Right renal pelvis (tissue), 4 donors: ENCODE measurements at places on chromosomes 5 and 9. TPM values are rescaled to one million over a fixed set of nuclear protein-coding genes. Genes with fewer than 3 reads are reported as not detected.

DNA sequence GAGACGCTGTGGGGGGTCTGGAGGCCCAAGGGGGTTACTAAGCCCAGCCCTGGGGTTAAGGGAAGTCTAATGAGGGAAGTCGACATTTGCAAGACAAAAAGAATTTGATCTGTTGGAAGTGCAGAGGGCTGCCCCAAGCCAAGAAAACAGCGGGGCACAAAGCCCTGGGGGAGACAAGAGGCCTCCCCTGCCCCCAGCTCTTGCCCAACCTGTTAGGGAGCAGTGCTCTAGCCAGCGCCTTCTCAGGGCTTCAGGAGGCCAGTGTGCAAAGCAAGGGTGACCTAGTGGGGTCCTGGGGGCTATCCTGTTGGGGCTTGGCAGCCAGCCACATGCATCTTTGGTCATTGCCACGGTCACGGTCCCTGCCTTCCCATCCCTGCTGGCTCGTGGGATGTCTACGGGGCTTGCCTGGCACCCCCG, 25.2 kb downstream of the GFI1B start:
- no peak for DNase-seq

GRCh38 chr5:130720355-130720754, 444.7 kb downstream of the HINT1 start:
- DNase-seq, result peak; percentile 38

DNA sequence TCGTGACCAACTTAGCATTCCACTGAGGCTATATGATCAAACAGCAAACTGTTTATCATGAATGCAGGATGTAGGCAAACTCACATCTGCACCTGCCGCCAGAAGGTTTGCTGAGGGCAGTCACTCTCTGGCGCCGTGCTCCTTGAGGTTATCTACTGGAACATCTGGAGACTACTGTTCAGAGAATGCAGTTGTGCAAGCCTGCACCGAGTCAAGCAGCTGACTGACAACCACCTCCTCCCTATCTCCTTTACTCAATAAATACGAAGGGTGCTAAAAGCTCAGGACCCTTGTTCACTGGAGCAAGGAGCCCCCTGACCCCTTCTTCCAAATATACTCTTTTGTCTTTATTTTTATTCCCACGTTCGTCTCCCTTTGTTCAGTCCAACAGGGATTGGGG, 27.1 kb downstream of the CCDC125 start:
- DNase-seq, result no peak

The UBE2R2 gene
- polyA plus RNA-seq, result 70.0 TPM

DNA sequence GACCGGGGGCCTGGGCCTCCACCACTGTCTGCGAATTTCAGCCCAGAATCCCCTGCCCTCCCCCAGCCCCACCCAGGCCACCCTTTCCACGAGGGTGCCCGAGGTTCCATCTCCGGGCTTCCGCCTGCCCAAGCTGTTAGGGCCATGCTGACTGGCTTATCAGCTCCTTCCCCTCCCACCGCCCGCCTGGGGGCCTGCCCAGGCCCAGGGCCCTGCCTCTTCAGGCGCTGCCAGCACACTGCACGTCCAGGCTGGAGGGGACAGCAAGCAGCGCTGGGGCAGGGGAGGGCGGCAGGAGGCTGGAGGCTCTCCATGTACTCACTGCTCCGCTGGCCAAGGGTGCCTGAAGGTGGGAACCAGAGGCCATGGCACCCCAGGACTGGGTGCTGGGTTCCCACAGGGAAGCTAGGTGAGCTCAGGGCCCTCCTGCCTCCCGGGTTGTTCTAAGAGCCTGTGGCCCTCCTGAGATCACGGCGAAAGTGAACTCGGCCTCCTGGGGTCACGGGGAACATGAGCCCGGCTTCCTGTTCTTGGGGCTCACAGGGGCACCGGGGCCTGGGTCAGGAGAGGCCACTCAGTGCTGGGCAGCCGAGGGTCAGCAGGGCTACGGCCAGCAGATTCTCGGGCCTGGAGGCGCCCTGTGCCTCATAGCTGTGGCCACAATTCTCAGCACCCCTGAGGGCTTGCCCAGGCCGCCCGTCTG, 57.7 kb upstream of the EGFL7 start:
- DNase-seq, result no peak

GRCh38 chr9:129281506-129282145, 103.6 kb upstream of the IER5L start:
- DNase-seq, result no peak

- no peak for DNase-seq
Observed at GRCh38 chr5:77437194-77437593, 54.9 kb downstream of the WDR41 start.

DNA sequence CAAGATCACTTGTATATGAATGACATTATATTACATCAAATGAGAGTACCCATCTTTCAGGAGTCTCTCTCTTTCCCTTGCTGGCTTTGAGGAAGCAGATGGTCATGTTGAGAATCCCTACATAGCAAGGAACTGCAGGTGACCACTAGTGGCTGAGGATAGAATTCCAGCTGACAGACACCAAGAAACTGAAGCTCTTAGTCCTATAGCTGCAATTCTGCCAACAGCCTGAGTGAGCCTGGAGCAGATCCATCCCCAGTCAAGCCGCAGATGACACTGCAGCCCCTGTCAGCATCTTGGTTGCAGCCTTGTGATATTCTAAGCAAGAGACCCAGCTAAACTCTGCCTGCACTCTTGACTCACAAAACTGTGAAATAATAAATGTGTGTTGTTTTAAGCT, 531.5 kb downstream of the CSNK1G3 start:
- no peak for DNase-seq

The MPDZ gene
- polyA plus RNA-seq, result 46.6 TPM

- no peak for DNase-seq
Observed at GRCh38 chr5:38753141-38753540, 92.7 kb upstream of the OSMR start.

The FAM221B gene
- polyA plus RNA-seq, result 0.10 TPM

DNA sequence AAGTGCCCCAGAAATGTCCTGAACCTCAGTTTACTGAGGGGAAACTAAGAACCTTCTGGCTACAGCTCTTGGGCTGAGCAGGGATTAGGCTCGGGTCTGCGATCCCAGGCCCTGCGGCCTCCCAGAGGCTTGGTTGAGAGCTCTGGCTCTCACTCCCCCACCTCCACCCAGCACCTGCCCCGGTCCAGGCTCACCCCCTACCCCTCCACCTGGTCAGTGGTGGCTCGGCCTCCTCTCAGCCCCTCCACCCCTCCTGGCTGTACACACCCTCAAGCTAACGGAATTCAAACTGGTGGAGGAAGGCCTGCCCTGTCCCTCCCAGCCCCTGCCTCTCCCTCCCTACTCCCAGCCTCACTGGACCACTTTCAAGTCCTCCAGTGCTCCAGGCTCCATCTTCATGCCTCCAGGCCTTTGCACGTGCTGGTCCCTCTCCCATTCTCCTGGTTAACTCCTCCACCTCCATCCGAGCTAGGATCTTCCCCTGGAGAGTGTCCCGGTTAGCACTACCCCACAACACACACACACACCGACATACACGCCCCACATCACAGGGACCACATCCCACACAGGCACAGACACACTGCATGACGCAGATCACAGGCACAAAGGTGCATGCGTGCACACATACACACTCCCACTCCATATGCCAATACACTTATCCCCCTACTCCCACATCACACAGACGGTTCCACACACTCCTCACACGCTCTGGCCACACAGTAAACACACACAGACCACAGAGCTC, 130.9 kb downstream of the C9orf50 start:
- no peak for DNase-seq

- DNase-seq, result no peak
Observed at GRCh38 chr9:137674307-137674975, 55.6 kb downstream of the EHMT1 start.

DNA sequence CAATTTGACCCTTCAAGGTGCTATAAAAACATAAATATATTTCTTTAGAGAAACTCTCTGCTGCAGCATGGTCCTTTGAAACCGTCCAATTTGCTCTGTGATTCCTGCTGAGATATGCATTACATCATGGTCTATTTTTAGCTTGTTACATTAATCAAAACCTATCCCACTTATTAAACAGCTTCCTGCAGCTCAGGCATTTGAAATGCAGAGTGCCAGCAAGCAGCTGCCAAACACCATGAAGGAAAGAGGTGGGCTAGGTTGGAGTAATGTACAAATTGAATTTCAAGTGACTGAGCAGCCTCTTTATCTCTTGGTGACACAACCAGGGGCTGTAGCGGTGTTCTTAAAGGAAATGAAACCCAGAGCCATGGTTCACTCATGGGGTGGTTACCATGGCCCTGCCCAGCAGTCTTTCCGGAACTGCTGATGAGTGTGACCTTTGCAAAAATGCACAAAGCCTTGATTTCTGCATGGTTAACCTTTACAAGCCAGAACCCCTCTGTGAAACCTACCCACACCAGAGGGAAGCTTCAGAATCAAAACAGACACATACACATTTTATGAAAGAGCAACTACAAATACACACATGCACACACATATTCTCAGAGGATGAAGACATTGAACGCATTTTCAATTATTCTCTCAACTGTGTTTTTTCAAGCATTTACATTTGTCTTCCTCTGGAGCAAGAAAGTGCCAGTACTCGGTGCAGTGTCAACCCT, 155.8 kb upstream of the ZNF608 start:
- no peak for DNase-seq

- no peak for DNase-seq
Observed at GRCh38 chr9:126450668-126451205, 124.1 kb downstream of the MVB12B start.

DNA sequence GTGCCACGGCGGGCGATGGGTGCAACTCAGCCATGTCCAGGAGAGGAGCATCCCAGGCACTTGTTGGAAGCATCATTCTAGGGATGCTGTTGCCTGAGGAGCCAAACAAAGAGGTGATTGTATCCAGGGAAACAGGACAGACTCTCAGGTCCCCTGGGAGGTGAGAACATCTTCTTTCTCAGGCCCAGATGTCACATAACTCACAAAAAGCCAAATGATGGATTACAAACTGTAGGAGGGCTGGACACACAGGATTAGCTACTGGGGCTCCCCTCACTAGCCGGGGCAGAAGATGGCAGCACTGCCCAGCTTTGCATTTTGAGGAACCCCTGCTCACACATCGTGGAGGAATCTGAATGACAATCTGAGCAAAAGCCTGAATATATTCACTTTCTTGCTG, 64.7 kb upstream of the NFIL3 start:
- no peak for DNase-seq

- no peak for DNase-seq
Observed at GRCh38 chr5:4630031-4630430, 510.1 kb upstream of the ADAMTS16 start.

DNA sequence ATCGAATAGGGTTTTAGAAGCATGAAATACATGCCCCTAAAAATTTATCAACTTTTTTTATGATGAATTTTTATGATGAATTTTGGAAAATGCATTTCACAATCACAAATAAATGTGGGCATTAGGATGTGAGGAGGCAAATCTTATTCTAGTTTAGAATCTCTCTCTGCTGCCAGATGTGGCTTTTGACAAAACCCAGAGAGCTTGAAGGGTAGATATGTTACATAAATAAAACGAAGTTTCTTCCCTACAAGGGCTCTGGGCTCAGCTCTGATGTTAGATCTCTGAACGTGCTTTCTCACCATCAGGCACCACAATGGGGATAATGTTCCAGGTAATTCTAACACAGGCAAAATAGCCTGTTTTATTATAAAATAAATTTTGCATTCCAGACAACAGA, 102.3 kb upstream of the ADAMTSL1 start:
- DNase-seq, result no peak

DNA sequence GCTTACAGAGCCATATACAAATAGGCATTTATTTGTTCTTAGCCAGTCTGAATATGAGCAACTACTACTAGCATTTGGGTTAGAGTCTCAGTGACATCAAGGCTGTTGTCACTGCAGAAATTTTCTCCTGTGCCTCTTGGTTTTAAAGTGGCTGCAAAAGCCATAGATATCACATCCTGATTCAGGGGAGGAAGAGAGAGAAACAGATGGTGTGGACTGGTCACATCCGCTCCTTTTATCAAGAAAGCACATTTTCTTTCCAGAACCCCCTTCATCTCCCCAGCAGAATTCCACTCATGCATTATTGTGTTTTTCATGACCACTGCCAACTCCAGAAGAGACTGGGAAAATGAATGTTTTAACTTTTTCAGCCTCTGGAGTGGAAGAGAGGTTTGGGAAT, 69.8 kb downstream of the PTTG1 start:
- no peak for DNase-seq

GRCh38 chr9:136955943-136956335, 3.9 kb downstream of the LCN12 start:
- no peak for DNase-seq

DNA sequence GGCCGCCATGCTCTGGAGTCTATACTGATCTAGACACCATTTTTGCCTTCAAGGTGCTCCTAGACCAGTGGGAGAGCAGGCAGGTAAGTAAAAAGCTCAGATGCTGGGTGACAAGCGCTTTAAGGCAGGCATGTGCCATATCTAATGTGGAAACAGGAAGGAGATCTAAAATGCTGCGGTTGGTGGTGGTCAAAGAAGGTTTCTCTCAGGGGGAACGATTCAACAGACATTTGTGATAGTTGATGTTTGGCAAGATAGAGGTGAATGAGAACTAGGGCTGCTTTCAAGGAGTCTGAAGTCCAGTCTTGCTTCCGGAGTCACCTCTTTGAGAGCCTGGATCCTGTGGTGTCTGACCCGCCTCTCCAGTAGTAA, 146.2 kb upstream of the KLF4 start:
- DNase-seq, result no peak

DNA sequence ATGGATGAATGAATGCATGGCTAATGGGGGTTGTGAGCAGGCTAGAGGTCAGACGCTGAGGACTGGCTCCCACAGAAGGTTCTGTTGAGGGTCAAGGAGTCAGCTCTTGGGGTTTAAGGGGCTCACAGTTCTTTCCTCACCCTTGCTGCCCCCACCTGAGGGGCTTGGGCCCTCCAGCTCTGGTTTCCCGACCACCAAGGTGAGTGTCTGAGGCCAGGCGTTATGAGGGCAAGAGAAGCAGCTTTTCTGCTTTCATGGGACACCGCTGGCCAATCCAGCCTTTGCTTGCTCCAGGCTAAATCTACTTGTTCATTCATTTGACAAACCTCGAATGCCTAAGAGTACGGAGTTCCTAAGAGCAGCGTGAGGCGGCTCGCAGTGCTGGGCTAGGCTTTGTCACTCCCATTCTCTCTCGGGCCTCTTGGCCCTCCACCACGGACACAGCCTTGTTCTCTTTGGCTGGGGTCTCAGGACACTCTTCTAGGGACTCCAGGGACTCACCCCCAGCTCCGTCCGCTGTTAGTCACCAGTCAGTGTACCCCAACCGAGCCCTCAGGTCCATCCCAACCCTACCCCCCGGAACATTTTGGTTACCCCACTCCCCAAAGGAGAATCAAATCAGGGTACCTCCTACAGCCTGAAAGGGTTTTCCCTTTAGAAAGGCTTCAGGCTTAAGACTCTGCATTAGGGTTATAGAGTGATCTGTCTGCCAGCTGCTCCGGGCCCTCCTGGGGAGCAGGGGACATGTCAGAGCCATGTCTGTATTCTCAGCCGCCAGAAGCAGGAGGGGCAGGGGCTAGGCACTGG, 210.1 kb upstream of the MVB12B start:
- DNase-seq, result no peak

The PTGDS gene
- 38.1 TPM for polyA plus RNA-seq

The RNF183 gene
- polyA plus RNA-seq, result 4.9 TPM

DNA sequence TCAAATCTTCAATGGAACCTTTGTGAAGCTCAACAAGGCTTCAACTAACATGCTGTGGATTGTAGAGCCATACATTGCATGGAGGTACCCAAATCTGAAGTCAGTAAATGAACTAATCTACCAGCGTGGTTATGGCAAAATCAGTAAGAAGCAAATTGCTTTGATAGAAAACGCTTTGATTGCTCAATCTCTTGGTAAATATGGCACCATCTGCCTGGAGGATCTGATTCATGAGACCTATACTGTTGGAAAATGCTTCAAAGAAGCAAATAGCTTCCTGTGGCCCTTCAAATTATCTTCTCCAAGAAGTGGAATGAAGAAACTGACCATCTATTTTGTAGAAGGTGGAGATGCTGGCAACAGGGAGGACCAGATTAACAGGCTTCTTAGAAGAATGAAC, 54.7 kb upstream of the TTC39B start:
- DNase-seq, result no peak
